ENCODE measurements at places on chromosomes 3 and 15. TPM values are rescaled to one million over a fixed set of nuclear protein-coding genes. Genes with fewer than 3 reads are reported as not detected.

Gene CHST13
- not detected for total RNA-seq

Gene PATL2
- 0.33 TPM for total RNA-seq

Gene CKMT1A
- total RNA-seq: not detected

Gene SPINK8
- not detected for total RNA-seq

Gene HRG
- not detected for total RNA-seq

Gene TPM1
- total RNA-seq: 594 TPM

Gene NDUFAF3
- 95.6 TPM for total RNA-seq

Gene CHL1
- 0.07 TPM for total RNA-seq

Gene FGF7
- total RNA-seq: 157 TPM

Gene HCLS1
- total RNA-seq: 0.76 TPM

Gene SLC22A13
- total RNA-seq: 1.2 TPM

Gene A4GNT
- total RNA-seq: not detected

Gene NCK1
- total RNA-seq: 39.1 TPM

Gene NANOGP8
- not detected for total RNA-seq

Gene TRPM1
- not detected for total RNA-seq

Gene PLSCR2
- not detected for total RNA-seq

Gene HTR3E
- total RNA-seq: not detected

Data from smooth muscle cell of the pulmonary artery (primary cell).